ENCODE measurements at places on chromosomes 11 and 22.

- DNase-seq = no peak
Observed at GRCh38 chr11:6418557-6419008, 311 bp downstream of the APBB1 start.

- DNase-seq = no peak
Observed at GRCh38 chr11:66789097-66789890, 53.9 kb upstream of the RCE1 start.

- DNase-seq = no peak
Observed at GRCh38 chr11:130672911-130673310, 224.5 kb downstream of the ADAMTS15 start.

DNA sequence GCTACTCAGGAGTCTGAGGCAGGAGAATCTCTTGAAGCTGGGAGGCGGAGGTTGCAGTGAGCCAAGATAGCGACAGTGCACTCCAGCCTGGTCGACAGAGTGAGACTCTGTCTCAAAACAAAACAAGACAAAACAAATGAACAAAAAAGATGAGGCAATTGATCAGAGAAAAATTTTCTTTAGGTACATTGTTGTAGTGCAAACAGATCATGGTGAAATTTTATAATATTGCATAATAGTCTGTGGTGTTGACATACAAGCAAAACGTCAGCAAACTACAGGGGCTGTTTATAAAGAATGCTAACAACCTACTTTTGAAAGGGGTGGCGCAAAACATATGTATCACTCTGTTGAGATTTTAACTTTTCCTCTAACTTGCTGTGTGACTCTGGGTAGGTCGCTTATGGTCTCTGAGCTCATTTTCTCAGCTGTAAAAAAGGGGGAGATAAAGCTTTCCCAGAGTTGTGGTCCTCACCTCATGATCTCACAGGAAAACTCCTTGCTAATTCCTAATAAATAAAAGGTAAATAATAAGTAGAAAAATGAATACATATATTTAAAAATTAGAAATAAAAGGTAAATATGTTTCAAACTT, 64.8 kb upstream of the NUP160 start:
- DNase-seq = peak; percentile 69

GRCh38 chr11:80798174-80798573, 1357.3 kb upstream of the TENM4 start:
- DNase-seq = no peak

DNA sequence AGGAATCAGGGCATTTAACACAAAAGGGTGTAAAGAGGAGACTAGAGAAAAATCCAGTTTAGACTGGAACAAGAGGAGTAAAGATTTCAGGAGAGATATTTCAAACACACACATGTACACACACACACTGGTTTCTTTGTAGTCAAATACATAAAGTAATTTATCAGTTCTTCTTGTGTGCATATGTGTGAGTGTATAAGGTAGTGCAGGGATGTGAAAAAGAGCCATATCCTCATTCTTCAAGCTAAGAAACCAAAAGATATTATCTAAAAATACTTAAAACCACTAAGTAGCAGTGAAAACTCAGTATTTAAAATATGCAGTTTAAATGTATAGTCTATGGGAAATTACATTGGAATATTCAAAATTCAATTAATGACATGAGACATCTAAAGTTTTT, 52.5 kb upstream of the CARD18 start:
- DNase-seq = no peak

- peak; percentile 72 for DNase-seq
Observed at GRCh38 chr11:33808228-33808828, 34.0 kb upstream of the FBXO3 start.

- DNase-seq = no peak
Observed at GRCh38 chr11:117646411-117646810, 150.6 kb downstream of the DSCAML1 start.

DNA sequence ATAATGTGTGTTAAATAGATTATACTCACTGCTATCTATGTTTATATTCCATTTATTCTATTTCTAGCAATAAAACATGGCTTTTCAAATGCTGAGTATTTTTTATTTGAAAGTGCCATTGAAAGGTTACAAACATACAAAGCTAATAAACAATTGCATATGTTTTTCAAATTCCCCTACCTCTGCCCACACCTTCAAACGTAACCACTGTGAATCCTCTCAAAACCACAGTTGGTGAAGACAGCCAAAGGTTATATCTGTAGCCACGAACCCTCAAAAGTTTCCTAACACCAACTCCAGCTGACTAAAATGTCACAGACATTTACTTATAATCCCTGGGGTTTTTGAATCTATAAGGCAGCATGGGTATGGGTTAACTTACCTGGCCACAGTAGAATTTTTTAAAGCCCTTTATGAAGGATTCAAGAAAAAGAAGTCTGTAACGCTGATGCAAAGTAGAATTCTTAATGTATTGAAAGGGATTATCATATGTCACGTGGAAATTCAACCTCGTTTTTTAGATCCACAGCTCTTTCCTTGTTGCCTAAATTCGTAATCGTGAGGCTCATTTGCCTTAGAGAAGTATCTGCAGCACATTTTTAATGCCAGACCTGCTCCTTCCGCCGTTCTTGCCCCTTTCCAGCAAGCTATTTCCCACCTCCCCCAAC, 122.5 kb upstream of the ZC3H12C start:
- no peak for DNase-seq

DNA sequence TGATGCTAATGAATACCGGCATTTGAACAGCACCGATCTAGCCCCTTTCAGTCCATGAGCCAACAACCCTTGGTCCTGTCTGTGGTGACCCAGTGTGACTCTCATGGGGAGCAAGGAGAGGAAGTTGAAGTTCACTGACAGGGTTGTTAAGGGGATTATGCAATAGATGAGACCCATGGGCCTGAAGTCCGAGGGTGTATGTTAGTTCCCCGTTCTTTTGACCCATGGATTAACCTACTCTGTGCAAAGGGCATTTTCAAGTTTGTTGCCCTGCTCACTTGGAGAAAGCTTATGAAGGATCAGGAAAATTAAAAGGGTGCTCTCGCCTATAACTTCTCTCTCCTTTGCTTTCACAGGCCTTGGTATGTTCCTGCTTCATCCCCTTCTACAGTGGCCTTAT, 4.9 kb downstream of the PNPLA3 start:
- DNase-seq = no peak

- no peak for DNase-seq
Observed at GRCh38 chr22:26143806-26144325, 25.4 kb upstream of the SEZ6L start.

GRCh38 chr11:34639545-34639944, 18.7 kb downstream of the EHF start:
- DNase-seq = no peak

- DNase-seq = no peak
Observed at GRCh38 chr22:42404266-42404665, 27.9 kb downstream of the NFAM1 start.

- no peak for DNase-seq
Observed at GRCh38 chr11:80616070-80616800, 1175.4 kb upstream of the TENM4 start.

DNA sequence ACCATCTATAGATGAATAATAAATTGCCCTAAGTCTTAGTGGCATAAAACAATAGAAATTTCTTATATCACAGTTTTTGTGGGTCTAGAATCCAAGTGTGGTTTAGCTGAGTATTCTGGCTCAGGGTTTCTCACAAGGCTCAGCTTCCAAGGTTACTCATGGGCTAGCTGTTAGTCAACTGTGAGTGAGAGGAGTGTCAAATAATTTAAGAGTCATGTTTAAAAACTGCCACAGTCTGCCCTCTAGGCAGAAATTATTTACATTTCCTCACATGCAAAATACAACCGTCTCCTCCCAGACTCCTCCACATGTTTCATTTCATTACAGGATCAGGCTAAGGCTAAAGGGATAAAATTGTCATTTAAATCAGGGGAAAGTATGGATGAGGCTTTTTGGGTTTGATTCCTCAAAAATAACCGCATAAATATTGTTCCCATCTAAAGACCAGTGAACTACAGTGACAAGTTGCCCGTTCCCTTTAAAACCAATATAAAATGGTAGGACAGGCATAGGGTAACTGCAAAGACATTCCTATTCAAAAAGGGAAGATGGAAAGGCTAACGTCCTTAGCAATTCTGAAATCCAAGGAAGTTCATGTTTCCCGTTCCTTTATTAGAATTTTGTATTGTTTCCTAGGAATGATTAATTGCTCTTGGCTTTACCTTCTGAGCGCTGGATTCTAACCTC, 324.3 kb downstream of the DYNC2H1 start:
- peak; percentile 71 for DNase-seq

GRCh38 chr11:134667505-134667904, 255.5 kb upstream of the B3GAT1 start:
- DNase-seq = no peak
